ENCODE measurements at places on chromosomes 1 and 21. TPM values are rescaled to one million over a fixed set of nuclear protein-coding genes. Genes with fewer than 3 reads are reported as not detected.

Gene PLA2G2C
- total RNA-seq, result not detected

Gene AMY1C
- not detected for total RNA-seq

Gene GUCA2B
- not detected for total RNA-seq

Gene CHI3L1
- total RNA-seq, result not detected

Gene OR2AJ1
- not detected for total RNA-seq

GRCh38 chr1:37732111-37732780 lies 32.7 kb downstream of the EPHA10 start:
- DNase-seq, result no peak

DNA sequence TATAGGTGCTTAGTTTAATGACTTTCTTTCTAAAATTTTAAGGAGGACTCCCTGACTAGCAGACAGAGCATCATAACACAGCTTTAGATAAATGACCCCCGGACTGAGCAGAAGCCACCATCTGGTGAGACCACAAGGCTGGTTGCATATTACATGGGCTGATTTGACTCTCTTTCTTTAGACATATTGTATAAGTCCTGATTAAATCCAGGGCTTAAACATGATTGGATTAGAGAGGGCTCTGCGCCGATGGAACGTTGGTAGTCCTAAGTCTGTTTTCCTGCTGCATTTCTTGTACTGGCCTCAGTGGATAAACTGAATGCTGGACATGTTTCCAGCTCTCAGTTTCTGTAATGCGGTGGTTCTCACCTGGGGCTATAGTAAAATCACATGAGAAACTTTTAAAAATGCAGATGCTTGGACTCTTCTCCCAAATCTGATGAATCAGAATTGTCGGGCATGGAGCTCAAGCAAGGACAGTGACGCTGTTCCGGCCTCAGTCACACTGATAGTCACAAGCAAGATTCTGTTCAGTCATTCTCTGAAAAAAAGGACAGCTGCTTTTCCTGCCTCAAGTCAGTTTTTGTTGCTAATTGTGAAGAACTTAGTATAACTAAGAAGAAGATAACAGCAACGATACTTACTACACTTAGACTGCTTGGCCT lies 16.6 kb downstream of the DDI2 start:
- DNase-seq, result no peak

- no peak for DNase-seq
Measured at GRCh38 chr1:46008585-46008984, 123.8 kb downstream of the PIK3R3 start.

- no peak for DNase-seq
Measured at GRCh38 chr1:100912019-100912418, 16.1 kb downstream of the SLC30A7 start.

DNA sequence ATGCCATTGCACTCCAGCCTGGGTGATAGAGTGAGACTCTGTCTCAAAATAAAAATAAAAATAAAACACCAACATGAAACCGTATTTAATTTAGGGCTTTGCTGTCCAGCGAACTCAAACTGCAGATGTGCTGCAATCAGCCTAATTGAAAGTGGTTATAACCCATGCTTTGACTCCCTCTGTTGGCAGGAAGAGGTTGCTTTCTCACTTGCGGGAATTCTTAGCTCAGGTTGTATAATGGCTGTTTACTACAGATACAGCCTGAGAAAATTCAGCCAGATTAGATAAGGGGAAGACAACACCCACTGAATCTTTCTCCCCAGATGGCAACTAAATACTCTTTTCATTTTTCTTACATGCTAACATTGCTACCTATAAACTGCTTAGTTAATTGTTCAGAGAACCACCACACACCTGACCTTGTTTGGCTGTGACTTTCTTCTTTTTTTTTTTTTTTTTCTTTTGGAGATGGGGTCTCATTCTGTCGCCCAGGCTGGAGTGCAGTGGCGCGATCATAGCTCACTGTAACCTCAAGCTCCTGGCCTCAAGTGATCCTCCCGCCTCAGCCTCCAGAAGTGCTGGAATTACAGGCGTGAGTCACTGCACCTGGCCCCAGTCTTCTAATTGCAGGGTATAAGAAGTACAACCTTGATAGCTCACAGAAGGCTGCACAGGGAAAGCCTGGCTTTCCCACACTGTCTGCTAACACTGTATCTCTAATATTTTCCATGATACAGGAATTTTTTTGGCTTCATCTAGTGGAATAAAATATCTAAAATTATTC lies 34.6 kb downstream of the DNTTIP2 start:
- DNase-seq, result peak; percentile 84

- no peak for DNase-seq
Measured at GRCh38 chr1:168321945-168322344, 41.3 kb downstream of the TBX19 start.

DNA sequence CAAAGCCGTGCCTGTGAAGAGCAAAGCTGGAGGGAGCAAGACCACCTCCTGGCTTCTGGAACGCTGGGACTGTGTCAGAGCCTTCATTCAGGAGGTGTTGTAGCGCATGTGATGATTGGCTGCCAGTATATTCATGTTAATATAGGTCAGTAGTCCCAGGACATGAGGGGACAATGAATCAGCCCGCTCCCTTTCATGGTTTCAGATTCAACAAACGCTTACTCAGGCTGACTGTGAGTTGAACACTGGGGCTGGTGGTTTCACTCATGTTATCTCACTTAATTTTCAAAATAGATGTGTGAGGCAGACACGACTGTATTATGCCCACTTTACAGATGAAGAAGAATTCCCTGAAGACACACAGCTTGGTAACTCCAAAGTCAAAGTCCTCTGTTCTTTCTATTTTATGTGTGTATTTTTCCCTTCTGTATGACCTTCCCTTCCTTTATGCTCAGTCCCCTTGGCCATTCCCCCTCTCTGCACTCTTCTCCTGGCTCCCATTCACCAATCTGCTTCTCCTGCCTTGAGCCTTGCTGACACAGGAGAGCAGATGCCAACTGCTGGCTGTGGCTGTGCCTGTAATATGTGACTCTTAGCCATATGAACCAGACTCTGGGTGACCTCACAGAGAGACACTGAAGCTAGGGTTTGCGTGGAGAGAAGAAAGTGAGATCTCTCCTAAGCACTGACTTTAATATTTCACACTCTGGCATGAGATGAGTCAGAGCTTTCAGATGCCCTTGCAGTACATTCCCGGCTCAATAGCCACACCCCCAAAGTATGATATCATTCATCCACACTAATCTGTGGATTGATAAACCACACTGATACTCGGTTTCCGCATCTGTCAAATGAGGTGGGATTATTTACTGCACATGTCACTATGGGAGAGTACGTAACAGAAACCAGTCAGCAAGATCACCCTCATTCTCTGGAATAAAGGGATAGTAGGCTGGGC lies 31.4 kb upstream of the KIRREL1 start:
- DNase-seq, result peak; percentile 76

DNA sequence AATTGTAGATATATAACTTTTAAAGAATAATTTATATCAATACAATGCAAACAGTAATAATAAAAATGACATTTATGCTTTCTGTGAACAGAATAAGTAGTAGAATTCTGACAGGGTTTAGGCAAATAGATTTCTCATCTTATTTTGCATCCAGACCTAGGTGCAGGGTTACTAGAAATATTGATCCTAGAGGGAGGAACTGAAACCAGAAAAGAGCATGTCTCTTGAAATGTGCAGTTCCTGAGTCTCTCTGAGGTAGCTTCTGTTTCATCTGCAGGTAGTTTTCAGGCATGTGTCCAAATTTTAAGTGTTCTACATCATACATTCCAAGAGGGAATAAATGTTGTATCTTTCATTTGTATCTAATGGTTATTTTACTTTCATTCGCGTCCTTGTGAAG lies 631.9 kb upstream of the ADGRL4 start:
- no peak for DNase-seq

DNA sequence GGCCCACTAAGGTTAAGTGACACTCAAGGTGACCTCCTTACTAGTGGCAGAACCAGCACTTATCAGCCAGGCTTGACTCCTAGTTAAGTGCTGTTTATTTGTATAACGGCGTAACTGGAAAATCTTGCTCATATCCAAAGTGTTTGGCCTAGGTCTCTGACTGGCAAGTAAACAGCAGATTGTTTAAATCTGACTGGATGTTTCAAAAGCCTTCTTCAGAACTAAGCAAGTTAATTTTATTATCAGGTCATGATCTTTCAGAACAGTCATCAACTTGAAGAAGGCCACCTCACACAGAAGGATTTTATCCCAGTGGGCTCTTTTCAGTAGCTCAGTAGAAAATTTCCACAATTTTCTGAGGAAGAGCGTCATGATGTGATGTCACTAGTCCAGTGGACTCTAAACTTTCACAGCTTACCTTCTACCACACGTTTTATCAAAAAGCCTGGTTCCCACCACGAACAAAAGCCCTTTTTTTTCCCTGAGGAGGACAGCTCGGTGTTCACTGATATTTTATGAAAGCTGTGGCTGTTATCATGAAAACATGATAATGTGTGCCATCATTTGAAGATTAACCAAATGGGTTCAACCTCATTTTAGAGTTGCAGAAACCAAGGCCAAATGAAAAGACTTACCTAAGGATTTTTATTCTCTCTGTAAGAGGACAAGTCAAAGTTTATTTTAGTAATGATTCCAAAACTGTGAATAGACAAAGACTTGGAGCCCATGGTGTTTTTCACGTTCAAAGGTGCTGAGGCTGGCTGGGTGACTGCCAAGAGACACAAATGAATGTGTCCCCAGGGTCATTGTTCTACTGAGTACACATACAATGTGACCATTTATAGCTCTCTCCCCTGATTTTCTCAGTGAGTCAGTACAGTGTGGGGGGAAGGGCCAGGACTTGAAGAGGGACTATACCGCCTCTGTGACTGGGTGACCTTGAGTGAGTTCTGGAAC lies 9.1 kb downstream of the SGIP1 start:
- DNase-seq, result peak; percentile 77

DNA sequence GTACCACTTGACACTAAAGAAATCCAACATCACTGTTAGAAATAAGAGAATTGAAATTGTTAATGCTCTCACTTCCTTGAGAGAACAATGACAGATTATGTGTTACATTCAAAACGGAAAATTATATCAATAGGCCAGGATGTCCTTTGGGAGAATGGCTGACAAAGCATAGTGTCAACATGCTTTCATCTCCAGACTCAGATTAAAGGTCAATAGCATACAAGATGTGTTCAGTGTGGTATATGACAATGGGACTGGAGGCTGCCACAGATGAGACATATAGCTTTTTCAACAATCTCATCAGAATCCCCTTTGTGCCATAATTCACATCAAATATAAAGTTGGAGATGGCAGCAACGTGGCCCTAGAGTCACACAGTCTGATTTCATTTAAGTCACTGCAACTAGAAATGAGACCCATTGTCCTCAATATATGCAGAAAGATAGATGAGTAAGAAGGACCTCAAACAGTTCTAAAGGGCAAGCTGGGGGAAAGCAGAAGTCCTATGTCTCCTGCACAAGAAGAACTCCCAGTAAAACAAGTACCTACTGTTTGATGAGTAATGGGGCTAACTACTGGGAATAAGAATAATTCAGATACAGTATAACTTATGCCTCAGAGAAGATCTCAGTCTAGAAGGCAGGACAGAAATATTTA lies 327.9 kb downstream of the TTLL7 start:
- no peak for DNase-seq

DNA sequence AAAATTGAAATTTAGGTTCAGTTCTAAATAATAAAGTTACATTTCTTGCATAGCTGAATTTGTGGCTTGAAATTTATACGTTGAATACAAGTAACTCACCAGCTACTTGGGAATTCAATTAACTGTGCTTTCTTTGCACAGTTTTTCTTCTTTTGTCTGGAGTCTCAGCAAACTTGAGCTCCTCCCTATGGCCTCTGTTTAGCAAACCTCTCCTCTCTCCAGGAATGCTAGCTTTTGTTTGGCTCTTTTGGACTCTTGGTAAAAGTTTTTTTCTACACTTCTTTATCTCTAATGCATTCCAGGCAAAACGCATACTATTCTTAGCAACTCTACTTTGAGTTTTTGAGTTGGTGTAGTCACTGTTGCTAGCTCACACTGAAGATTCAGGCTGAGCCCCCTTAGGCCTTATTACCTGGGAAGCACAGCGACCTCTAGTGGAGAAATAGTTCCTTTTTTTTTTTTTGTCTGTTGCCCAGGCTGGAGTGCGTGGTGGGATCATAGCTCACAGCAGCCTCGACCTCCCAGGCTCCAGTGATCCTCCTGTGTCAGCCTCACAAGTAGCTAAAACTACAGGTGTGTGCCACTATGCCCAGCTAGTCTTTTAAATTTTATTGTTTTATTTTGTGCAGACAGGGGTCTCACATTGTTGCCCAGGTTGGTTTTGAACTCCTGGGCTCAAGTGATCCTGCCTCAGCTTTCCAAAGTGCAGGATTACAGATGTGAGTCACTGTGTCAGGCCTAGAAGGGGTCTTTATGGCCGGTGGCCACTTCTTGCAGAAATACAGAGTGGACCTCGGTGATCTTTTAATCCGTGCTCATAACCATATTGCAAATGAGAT lies 61.7 kb downstream of the CASQ2 start:
- peak; percentile 47 for DNase-seq

DNA sequence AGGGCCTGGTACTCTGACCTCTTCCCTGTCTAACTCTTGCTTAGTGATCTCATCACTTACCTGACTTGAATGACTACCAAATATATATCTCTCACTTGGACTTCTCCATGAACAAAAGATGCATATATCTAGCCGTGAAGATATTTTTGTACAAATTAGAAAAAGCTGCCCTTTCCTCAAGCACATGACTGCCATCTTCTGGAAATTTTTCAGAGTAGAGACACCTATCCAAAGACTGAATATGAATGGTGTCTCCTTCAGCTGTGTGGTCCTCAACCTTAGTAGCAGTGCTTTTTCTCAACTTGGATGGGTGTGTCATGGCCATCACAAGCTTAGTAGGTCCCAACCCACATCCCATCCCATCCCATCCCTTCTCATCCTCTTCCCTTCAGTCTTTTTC lies 142.3 kb downstream of the DNM3 start:
- DNase-seq, result peak; percentile 7

GRCh38 chr21:31110430-31110829 lies 72.2 kb upstream of the KRTAP19-8 start:
- peak; percentile 29 for DNase-seq

- DNase-seq, result peak; percentile 45
Measured at GRCh38 chr1:13513895-13514546, at the start of gene LRRC38. LRRC38 (minus strand) TSS chr1:13514003; CDS start chr1:13513593, 410 bp downstream.

DNA sequence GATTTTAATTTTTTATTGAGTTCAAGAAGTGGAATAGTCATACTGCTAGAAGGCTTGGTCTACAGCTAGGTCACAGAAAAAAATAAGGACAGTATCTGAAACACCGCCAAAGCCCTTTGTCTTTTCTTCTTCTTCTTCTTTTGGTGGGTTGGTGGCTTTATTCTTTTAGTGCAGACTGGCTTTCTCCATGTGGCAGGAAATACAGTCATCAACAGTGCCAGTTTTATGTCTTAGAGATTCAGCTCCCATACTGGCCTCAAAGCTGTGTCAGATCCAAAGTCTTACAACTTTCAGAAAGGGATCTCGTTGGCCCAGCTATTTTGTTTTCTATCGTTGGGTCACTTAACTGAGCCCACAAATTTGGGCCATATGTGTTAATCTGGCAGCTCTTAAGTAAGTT lies 58.2 kb downstream of the FNBP1L start:
- DNase-seq, result no peak

Data from Daoy (cell line).